HFFc6 (cell line): ENCODE measurements at places on chromosomes 12 and 14. TPM values are rescaled to one million over a fixed set of nuclear protein-coding genes. Genes with fewer than 3 reads are reported as not detected.
A peak's percentile ranks its signal among the peaks of the same experiment; 100 is the strongest.

GRCh38 chr14:83461521-83461920 lies 1927.9 kb upstream of the SEL1L start:
- H3K4me1 ChIP-seq: no peaks in the 10 kb centered on the region
- no peak overlapping the region for H3K27ac ChIP-seq
- H3K36me3 ChIP-seq: no peaks in the 10 kb centered on the region; the same call in 1 of the 2 replicates
- no peak for DNase-seq
- H3K27me3 ChIP-seq: peaks cover 3% of the 10 kb centered on the region; the same call in 1 of the 2 replicates
- no peak overlapping the region for H3K4me3 ChIP-seq

GRCh38 chr14:101474563-101475455 lies 86.5 kb upstream of the DIO3 start:
- peaks cover 12% of the 10 kb centered on the region for H3K27me3 ChIP-seq
- H3K4me1 ChIP-seq: peaks cover 18% of the 10 kb centered on the region
- no peak for DNase-seq
- H3K36me3 ChIP-seq: no peaks in the 10 kb centered on the region
- H3K4me3 ChIP-seq: no peak overlapping the region

GRCh38 chr12:76590131-76590530 lies 30.6 kb upstream of the OSBPL8 start:
- H3K4me1 ChIP-seq: peaks cover 41% of the 10 kb centered on the region
- H3K36me3 ChIP-seq: no peaks in the 10 kb centered on the region
- no peak for DNase-seq
- no peak overlapping the region for H3K4me3 ChIP-seq
- no peak overlapping the region for H3K27ac ChIP-seq

GRCh38 chr12:25384038-25384892 lies 133.5 kb upstream of the KRAS start:
- peaks cover 8% of the 10 kb centered on the region for H3K27me3 ChIP-seq
- no peak for DNase-seq
- H3K27ac ChIP-seq: peak overlapping the region; percentile 100
- H3K36me3 ChIP-seq: peaks cover 10% of the 10 kb centered on the region; the same call in 1 of the 2 replicates

DNA sequence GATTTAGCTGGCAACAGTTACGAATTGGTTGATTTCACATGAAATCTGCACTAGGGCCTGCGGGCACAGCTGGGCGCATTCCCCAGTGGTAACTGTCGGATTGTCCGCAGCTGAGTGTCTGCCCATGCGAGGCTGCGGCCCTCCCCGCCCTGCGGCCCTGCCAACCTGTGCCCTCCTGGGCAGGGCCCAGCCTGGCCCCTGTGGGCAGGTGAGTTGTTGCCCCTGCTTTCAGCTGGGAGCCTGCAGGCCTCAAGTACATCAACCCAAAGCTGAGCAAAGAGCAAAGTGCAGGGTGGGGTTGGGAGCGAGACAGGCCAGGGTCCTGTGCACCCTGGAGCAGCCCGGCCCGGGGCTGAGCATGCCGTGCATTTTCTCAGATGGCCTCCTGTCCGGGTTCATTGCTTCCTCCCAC lies 89.1 kb downstream of the ADGRD1 start:
- H3K27me3 ChIP-seq: no peaks in the 10 kb centered on the region; the same call in 1 of the 2 replicates
- no peak for DNase-seq
- H3K4me3 ChIP-seq: no peak overlapping the region
- no peak overlapping the region for H3K27ac ChIP-seq

DNA sequence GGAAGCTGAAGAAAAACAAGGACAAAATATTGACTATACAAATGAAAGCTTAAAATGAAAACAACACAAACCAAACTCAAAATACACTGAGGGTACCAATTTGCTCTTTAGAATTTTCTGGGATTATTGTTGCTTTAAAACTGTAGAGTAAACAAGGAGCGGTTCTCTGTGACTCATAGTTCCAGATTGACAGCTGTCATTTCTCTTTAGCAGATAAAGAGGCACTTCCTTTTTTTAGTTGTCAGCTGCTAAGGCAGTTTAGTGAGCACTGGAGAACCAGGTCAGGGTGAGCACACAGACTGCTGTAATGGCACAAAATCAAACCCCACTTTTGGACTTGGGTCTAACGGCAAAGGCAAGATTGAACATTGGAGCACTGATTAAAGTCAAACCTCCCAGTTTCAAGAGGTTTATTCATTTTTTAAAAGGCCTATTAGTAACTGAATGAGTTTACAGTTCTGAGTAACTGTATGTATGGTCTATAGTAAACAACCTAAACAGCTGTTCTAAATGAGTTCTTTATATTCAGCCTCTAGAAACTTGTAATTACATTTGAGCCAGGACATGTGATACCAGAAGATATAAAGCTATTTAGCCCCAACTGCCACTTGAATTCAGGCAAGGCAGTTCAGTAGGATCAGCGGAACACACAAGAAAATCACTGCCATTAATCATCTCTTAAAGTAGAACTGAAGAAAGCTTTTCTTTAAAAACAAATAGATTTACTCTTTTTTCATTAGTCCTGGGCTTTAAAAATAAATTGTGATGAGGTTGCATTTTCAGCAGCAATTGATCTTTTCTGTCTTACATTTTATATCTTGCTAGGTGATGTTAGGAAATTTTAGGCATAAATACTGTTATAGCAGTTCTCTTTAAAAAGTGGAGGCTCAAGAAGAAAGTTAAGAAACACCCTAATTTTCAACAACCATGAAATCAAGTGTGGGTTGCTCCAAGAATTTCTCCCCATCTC lies 71.7 kb upstream of the PRICKLE1 start:
- peaks cover 7% of the 10 kb centered on the region for H3K27me3 ChIP-seq
- H3K4me1 ChIP-seq: no peaks in the 10 kb centered on the region
- no peak overlapping the region for H3K4me3 ChIP-seq
- DNase-seq: no peak
- H3K27ac ChIP-seq: no peak overlapping the region
- H3K36me3 ChIP-seq: no peaks in the 10 kb centered on the region

- DNase-seq: no peak
- no peak overlapping the region for H3K27ac ChIP-seq
- H3K4me3 ChIP-seq: no peak overlapping the region
- H3K36me3 ChIP-seq: peaks cover 10% of the 10 kb centered on the region; the same call in 1 of the 2 replicates
Observed at GRCh38 chr12:88230271-88230670, 88.2 kb downstream of the TMTC3 start.

DNA sequence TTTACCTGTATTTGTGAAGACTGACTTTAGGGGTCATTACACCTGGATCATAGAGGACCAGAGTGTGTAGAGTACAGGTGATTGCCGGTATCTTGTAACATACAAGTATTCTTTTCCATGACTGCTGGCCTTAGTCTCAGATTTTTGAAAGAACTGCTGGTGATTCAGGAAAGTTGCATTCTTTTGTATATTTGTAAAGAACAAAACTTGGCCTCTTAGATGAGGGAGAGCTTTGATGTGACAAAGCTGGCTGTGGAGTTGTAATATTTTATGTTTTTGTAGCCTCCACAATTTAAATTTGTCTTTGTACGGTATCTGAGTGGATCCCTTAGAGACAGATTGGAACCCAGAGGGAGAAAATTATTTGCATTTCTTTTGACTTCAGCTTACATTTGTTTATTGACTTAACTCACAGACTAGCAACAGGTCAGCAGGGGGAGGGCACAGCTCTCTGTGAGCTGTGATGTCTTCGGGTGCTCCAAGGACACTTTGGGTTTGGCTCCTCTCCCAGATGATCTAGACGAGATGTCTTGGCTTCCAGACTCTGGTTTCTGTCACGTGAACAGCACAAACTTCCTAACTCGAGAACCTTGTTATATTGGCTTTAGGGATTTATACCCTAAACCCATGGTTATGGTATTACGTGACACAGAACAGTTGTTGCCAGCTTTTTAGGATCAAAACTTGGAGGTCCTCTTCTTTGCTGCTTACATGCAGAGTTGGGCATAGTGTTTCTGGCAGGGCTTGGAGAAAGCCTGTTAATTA lies 65.9 kb downstream of the DAAM1 start:
- peak overlapping the region; percentile 82 for H3K27ac ChIP-seq
- peak overlapping the region; percentile 69 for H3K4me3 ChIP-seq
- DNase-seq: peak; percentile 89
- H3K4me1 ChIP-seq: peaks cover 42% of the 10 kb centered on the region

- H3K4me1 ChIP-seq: peaks cover 21% of the 10 kb centered on the region; the same call in 1 of the 2 replicates
- no peak overlapping the region for H3K4me3 ChIP-seq
- peak; percentile 67 for DNase-seq
- no peak overlapping the region; the same call in 1 of the 2 replicates for H3K27ac ChIP-seq
Observed at GRCh38 chr14:53539489-53540126, 386.5 kb upstream of the DDHD1 start.

DNA sequence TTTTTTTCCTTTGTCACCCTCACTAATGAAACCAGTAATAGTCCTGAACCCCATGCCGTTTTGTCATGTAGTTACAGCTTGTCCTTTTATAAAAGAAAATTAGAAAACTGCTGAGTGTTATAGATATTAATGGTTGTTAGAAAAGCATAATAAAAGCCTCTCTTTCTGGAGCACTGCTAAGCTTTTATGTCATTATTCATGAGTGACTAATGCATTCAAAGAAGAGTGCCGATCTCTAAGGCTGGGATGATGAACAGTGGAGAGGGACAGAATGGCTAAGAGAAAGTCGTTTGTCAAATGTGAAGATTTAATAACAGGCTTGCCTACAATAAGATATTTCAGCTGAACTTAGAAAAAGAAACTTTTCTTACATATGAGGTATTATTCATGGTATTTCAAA lies 121.6 kb downstream of the MGAT4C start:
- H3K4me3 ChIP-seq: no peak overlapping the region
- no peaks in the 10 kb centered on the region for H3K27me3 ChIP-seq
- H3K4me1 ChIP-seq: no peaks in the 10 kb centered on the region
- no peak for DNase-seq
- H3K36me3 ChIP-seq: no peaks in the 10 kb centered on the region

DNA sequence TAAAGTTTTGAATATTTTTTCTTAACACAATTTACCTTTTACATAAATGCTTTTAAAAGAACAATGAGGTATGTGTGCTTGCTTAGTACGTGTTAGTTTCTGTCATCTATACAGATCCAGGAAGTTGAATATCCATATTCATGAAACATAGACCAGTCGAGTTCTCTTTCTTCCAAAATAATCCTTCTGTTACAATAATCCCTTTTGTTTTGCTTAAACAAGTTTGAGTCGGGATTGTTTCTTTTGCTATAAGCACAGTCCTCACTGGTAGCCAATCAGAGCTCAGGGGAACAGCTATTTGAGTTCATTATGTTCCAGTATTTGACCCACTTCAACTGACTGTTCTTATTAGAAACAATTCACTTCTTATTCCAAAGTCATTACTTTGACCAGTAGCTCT lies 214.7 kb upstream of the FLRT2 start:
- H3K4me1 ChIP-seq: peaks cover 81% of the 10 kb centered on the region
- H3K27ac ChIP-seq: peak overlapping the region; percentile 80; the same call in 1 of the 2 replicates
- H3K4me3 ChIP-seq: peak overlapping the region; percentile 37; the same call in 1 of the 2 replicates

Gene REP15
- 2.4 to 2.9 TPM (median 2.8 TPM) in 3 replicates for total RNA-seq

Gene OR6C2
- not detected in 3 replicates for total RNA-seq

Gene HOXC5
- total RNA-seq: 0.13 TPM in 1 of 3 replicates, not detected in the others

Gene KLHDC1
- 0.97 to 1.2 TPM (median 1.2 TPM) in 3 replicates for total RNA-seq

Gene FBLN5
- 119 to 218 TPM (median 144 TPM) in 3 replicates for total RNA-seq

Gene NANOG
- not detected in 3 replicates for total RNA-seq

Gene CCDC175
- not detected in 3 replicates for total RNA-seq
